ENCODE measurements at places on chromosomes 11 and 22.

DNA sequence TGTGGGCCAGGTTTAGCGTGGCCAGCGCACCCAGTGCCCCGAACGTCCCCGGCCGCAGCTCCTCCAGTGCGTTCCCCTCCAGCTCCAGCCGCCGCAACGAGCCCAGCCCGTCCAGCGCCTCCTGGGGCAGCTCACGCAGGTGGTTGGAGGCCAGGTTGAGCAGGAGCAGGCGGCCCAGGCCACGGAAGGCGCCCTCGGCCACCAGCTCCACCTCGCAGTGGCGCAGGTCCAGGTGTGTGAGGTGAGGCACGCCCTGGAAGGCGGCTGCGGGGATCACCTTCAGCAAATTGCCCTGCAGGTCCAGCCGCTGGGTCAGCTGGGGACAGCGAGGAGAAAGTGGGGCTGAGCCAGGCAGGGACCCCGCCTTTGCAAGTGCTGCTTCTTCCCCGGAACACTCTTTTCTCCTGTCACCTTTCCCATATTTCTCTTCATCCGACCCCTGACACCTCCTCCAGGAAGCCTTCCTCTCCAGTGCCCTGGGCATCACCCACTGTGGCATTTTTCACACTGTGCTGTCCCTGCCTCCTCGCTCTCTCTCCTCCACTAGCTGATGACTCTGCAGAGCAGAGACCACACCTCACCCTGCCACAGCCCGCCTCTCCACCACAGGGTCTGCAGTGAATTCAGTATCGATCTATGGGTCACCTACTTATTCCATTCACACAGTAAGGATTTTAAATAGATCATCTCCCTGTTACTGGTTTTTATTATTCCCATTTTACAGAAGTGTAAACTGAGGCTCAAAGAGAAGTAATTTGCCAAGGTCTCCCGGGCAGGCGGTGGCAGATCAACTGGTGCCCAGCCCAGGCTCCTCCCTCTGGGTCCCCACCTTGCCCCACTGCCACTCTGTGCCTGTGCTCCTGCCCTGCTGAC is 1.9 kb downstream of the CHADL start:
- no peak for DNase-seq

DNA sequence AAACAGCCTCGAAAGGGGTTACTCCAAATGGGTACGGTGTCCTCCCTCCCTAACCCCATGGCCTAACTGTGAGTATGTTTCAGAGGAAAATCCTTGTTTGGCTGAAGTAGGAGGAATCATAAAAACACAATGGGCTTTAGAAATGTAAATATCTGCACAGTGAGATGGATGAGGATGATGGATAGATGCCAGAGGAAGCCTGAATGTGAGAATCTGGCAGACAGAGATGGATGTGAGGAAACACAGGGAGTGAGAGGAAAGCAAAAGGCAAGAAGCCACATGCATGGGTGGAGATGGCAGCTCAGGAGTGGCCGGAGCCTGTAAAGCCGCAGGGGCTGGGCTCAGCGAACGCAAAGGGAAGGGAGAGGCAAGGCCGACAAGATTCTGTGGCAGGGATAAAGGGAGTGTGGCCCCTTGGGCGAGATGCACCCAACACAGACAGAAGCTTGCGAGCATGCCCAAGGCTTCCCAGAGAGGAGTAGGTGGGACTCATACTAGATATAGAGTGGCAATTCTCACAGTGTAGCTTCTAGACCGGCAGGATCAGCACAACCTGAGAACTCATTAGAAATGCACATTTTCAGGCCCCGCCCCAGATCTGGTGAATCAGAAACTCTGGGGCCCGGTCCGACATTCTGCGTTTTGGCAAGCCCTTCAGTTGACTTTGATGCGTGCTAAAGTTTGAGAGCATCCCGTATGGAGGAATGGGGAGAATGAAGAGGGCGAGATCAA is 237.3 kb upstream of the CADM1 start:
- DNase-seq: no peak

GRCh38 chr11:110196241-110196754 is 100.1 kb downstream of the RDX start:
- no peak for DNase-seq

GRCh38 chr11:103987629-103988594 is 48.5 kb upstream of the DDI1 start:
- DNase-seq: no peak

DNA sequence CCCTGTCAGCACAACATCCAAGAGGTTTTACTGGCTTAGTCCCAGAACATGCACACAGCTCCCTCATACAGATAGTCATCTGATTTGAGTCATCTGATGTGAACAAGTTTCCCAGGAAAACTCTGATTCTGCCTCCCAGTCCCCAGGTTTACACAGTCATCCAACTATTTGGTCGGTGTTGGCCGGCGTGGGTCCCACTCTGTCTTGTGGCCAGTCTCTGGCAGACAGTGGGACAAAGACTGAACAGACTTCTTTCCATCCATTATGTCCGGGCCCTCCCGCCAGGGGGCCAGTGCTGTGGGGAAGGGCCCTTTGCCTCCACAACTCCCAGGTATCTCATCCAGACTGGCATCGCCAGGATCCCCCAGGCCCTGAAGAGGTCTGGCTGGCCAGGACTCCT is 60.0 kb downstream of the BTG4 start:
- DNase-seq: no peak

DNA sequence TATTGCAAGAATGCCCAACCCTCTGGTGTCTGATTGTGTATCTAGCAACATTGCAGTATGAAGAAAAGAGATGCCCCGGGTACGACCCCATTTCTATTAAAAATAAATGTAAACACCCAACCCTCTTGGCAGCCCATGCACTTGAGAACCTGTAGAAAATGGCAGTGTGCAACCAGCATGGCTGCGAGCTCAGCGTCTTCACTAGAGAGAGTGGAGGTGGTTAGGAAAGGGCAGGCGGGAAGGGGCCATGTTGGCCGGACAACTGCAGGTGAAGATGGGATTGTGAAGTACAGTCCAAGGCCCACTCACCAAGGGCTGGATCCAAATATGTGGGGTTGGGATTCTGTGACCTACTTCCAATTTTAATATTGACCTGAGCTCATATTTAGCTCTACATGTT is 15.9 kb downstream of the PEX26 start:
- DNase-seq: no peak

DNA sequence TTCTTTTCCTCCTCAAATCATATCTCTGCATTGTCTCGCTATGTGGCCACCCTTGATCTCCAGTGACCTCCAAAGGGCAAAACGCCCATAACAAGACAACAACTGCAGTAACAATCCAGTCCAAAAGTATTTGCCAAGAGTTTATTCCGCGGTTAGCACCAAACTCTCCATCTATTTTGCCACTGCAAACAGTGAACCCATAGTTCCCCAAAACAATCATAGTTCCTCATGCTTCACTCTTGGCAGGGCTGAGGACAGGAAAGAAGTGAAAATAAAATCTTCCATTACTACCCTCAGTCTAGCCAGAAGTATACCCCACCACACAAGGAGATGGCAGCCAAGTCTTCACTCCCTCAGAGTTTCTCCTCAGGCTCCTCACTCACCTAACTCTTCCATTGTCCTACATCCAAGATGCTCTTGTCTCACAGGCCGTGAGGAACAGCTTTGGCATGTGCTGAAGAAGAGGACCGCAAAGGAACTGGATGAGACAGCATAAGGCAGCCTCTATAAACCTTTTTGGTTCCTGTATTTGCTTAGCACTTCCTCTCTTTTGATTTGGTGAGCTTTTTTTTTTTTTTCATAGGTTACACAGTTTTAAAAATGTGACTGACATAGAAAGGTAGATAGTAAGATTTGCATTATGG is at the start of gene LPXN:
TSS of gene LPXN (minus strand) at position 480 of the 644 bp plus-strand sequence. CDS start at position 396, 84 bp downstream.
- no peak for DNase-seq

GRCh38 chr11:17506314-17506713 is 29.7 kb upstream of the ABCC8 start:
- no peak for DNase-seq

DNA sequence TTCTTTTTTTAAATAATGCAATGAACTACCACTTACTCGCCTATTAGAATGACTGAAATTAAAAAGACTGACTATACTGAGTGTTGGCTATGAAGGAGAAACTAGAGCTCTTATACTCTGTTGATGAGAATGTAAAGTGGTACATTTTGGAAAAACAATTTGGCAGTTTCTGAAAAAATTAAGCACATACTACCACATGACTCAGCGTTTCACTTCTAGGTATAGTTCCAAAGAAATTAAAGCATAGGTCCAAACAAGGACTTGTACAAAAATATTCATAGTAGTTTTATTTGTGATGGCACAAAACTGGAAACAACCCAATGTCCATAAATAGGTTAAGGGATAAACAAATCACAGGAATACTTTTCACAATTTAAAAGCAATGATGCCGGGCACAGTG is 22.4 kb upstream of the SLC29A2 start:
- DNase-seq: no peak

GRCh38 chr22:39382410-39382809 is 17.2 kb upstream of the TAB1 start:
- no peak for DNase-seq

DNA sequence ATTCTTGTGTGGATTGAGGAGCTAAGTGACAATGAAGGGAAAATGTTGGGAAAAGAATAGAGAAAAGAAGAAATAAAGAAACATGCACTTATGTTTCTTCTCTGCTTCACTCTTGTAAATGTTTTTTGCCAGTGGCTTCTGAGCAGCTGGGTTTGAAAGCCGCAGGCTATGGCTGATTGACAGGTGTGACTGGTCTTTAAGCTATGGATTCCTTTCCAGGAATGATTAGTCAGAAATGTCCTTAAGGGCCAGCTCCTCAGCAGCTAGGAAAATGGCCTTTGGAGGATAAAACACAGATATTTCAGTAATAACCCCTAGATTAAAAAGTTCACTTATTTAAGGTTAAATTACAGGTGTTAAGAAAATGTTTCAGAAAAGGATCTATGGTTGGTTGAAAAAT is 6.5 kb upstream of the USP28 start:
- no peak for DNase-seq

DNA sequence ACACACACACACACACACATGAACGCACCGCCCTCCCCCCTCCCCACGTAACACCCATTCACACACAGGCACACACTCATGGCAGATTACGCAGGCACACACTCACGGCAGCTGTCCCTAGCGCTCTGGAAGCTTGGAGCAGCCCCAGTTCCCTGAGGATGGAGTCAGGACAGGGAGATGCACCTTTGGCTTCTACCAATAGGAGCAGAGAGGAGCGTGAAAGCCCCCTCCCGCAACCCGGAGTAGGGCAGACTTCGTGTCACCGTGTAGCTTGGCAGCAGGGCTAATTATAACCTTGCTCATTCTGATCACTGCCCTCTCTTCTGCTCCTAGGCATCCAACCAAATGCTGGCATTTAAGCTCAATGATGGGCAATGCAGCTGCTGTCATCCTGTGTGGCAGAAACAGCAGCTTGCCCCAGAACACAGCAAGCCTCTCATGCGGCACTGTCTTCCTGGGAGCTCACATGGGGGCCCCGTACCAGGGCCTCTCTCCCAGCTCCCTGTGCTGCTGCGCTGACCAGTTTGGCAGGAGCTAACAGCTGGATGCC is 31.9 kb downstream of the ANKK1 start:
- no peak for DNase-seq

DNA sequence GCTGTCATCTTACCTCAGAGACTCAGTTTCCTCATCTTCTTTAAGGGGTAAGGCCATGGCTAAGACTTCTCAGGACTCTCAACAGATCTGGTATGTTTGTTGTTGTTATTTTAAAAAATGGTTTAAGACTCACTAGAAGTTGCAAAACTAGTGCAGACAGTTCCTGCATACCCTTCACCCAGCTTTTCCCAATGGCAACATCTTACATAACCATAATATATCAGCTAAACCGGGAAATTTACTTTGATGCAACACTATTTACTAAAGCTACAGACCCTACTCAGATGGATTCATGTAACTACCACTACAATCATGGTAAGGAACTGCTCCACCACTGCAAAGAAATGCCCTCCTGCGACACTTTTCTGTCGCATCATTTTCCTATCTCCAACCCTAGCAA is 20.4 kb downstream of the LGR4 start:
- no peak for DNase-seq

DNA sequence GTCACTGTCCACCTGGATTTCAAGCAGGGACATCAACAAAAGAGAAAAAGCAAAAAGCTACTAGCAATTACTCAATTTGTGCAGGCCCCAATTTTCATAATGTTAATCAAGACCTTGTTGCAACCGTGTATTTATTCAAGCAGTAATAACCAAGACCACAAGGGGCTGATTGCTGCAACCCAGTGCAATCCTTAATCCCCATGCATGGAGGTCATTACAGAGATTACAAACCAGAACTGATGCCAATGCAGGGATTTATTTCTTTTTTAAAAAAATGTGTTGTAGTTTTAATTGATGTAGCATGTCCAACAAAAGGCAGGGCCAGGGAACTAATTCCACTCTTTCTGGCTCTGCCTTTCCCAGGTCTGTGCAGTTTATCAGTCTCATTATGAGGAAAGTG is 18.4 kb downstream of the TECTA start:
- DNase-seq: no peak

DNA sequence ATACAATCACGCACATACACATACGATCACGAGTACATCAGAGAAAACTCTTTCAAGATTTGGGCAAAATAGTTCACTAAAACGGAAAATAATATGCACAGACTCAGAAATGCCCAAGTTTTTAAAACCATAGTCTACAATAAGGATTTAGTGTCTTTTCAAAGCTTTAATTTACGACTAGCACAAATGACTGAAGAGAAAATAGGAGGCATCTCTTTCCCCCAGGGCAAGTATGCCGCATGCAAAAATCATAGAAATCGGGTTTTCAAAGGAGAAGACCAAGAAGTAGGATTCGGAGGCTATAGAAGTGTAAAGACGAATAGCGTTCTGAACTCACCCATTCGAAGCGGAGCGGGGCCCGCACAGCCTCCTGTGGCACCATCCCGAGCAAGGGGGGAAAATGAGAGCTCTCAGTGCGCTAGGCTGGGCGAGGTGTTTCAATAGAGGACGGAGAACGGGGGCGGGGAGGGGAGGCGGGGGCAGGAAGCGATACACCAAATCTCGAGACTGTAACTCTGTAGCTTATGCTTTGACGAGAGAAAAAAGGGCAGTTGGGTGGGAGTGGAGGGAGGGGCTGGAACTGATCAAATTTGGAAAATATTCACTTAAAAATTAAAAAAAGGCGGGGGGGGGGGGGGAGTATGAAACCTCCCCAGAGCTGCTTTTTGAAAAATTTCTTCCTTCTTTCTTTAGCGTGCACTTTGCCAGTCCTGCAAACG is 15.8 kb downstream of the BLID start:
- DNase-seq: no peak

Data from stimulated activated CD4-positive, alpha-beta T cell treated with anti-CD3 and anti-CD28 coated beads, Interleukin-12 subunit alpha, Interleukin-12 subunit beta, amount 100 ng/mL, for 24 hours (primary cell).